Activated CD8-positive, alpha-beta memory T cell treated with anti-CD3 and anti-CD28 coated beads, Interleukin-2, amount 50 U/mL, for 4 hours (primary cell): ENCODE measurements at places on chromosomes 1 and 21.
A peak's percentile ranks its signal among the peaks of the same experiment; 100 is the strongest.

DNA sequence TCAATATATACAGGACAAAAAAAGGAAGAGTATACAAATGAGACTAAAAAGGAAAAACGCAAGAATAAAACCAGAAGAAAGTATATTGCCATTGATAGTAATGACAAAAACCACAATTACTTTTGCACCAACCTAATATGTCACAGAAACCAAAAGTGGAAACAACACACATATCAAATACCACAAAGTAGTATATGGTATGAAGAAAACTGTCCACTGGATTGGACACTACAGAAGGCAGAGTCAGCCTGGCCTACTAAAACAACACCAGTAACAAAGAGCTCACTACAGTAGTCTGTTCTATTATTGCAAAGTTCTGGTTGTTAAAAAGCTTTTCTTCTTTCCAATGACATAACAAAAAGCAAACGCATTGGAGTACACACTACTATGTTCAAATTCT is 17.7 kb downstream of the TESK2 start:
- DNase-seq, result no peak

DNA sequence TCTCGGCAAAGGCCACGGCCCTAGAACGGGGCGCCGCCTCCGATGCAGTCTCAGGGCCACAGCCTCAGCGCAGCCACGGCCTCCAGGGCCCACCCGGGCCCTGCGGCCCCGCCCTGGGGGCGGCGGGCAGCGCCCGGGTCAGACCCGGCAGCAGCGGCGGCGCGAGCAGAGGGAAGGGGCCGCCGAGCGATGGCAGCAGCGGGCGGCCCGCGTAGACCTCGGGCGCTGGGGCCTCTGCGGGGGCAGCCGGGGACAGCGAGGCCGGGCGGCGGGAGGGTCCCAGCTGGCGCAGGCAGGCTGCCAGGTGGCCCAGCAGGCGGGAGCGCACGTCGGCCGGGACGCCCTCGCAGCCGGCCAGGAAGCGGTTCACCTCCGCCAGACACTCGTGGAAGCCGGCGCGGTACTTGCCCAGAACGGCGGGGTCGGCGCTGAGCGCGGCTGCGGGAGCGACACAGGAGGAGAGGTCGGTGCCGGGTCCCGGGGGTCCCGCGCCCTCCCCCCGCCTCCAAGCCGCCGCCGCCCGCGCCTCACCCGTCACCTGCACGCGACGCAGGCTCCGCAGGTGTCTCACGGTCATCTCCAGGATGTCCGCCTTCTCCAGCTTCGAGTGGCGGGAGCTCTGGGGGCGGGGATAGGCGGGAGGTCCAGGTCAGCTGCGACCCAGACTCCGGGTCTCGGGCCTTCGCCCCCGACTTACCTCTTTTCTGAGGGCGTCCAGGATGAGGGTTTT is 737 bp downstream of the HES4 start:
- no peak for DNase-seq

- DNase-seq, result peak; percentile 57
Measured at GRCh38 chr21:37675202-37675801, 241.0 kb downstream of the KCNJ6 start.

DNA sequence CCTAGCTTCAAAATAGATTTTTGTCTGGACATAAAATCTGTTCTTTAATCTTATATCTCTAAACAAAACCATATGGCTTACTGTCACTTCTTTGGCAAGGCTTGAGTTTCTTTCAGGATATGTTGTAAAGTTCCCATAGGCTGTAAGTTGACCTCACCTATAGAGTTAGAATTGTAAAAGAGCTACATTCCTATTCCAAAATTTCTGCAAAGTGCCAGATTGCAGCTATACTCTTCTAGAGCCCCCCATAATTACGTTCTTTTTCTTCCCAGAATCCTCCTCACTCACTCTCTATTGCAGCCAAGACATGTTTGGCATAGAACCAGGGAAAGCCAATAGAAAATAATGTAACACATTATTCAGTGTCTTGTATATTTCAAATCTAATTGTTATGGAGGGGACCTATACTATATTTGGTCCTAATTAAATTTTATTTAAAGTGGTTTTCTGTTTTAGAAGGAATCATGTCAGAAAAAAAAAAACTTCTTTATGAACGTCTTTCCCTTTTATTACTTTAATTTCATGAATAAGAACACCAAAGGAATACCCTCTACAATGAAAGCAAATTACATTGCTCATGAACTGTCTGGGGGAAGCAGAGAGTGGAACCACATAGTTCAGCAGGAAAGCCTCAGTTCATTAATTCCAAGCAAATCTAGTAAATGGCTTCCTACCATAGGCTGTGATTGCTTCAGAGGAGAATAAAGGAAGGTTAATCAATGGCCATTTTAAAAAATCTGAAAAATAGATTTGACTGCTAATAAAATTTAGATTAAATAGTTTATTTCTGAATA is 22.3 kb downstream of the CTTNBP2NL start:
- DNase-seq, result no peak

GRCh38 chr1:48245106-48245505 is 22.6 kb downstream of the SLC5A9 start:
- no peak for DNase-seq
